ENCODE measurements at places on chromosomes 6 and 20. TPM values are rescaled to one million over a fixed set of nuclear protein-coding genes. Genes with fewer than 3 reads are reported as not detected.

DNA sequence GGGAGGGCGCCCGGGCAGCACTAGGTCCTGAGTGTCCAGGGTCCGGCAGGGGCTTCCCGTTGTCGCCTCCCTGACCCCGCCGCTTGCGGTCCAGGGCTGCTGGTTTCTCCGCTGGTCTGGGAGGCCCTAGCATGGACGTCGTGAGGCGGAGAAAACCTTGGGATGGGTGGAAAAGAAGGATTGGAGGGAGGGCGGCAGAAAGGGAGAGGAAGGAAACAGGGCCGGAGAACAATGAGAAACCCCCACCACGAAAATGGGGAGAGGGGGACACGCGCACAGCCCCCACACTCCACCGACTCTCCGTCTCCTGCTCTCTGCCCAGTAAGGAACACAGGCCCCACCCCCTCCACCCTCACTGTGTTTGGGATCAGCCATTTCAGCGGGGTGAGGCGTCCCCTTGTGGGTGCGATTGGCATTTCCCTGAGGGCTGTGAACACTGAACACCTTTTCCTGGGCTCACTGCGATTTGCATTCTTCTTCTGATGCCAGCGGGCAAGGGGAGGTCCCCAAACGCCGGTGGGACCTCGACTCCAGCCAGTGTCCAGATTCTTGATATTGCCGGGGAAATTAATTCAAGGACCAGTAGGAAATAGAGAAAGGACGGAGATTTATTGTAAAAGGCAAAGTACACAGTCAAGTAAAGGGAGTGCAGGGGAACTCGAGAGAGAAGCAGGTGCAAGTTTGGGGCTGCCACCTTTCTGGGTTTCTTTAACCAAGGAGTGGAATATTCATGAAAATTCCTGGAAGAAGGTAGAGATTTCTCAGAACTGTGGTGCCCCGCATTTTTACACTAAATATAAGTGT is 3.3 kb upstream of the RAET1G start:
- peak; percentile 62 for DNase-seq

Gene TUBB2B
- 5.2 TPM for polyA plus RNA-seq

GRCh38 chr6:161951126-161951525 is 677.3 kb upstream of the AGPAT4 start:
- DNase-seq: no peak

Gene BTNL2
- polyA plus RNA-seq: not detected

DNA sequence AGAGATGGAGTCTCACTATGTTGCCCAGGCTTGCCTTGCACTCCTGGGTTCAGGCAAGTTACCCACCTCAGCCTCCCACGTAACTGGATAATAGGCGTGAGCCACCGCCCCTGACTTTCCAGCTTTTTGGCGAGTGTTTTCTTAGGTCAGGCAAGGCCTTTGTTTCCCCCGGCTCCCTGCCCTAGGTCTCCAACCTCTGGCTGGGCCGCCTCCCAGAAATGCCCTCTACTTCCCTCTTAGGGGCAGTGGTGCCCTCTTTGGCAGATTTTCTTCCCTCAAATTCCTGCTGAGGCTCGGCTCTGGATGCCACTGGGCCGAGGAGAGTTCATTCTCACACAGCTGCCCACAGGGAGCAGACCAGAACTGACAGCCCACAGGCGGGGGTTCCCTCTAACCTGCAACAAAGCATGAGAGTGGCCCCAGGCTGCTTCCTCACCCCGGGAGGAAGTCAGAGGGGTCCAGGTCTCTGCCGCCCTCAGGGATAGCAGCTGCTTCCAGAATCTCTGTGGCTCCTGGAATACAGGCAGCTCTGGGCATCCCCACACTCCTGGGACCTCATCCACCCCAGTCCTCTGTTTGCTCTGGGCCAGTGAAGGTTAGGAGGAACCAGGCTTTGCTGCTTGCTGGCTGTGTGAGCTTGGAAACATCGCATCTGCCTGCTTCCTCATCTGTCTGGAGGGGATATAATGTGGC is 56.5 kb downstream of the TCP11 start:
- no peak for DNase-seq

Gene PCK1
- not detected for polyA plus RNA-seq

DNA sequence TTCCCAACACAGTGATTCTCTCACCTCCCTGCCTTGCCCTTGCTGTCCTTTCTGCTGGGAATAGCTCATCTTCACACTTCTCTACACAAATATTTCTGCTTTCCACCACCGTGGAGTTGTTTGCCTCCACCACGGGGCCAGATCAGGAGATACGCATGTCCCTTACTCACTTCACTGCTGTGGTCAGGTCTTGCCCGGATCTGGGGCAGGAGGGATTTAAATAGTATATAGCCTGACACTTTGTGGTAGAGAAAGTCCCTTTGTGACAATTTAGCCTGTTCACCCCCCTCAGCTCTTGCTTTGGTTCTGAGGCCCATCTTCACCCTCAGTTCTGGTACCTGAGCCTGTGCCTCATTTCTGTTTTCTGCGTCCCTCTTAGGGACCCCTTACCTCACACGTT is 92.6 kb upstream of the PREP start:
- DNase-seq: no peak

DNA sequence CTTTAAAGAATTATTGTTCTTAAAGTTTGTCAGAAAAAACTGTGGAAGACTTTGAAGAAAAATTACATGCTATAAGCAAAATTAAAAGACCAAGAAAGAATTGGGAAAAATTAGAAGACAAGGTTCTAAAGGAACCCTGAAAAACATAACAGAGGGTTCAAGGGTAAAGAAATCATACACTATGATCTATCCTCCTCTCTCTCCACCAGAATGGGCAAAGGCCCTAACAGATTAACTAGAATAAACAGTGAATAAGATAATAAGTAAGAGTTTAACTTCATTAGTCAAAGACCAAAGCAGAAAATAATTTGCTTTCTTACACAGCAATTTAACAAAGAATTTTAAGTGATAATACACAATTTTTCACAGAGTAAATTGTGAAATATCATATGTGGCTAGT is 201.2 kb upstream of the PDE10A start:
- DNase-seq: no peak

GRCh38 chr6:34646714-34647113 is 49.9 kb downstream of the ILRUN start:
- no peak for DNase-seq

DNA sequence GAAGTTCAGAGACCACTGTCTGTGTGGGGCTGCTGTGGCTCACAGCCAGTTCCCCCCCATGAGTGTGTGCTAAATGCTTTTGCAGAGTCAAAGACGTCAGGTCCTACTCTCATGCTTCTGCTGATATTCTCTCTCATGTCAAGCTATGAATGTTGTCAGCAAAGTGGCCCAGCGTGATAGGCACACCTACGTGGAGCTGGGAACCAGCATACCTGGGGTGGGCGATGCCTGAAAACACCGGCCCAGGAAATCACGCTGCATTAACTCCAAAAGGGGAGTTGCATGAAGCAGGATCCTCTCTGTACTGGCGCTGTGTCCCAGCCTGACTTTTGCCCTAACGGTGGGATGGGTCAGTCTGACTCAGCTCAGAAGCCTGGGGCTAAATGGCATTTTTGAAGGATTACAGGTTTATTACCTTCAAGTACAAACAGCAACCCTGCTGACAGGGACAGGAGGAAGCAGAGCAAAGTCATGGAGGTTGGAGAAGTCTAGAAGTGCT is 9.0 kb upstream of the MRPS10 start:
- peak; percentile 51 for DNase-seq

DNA sequence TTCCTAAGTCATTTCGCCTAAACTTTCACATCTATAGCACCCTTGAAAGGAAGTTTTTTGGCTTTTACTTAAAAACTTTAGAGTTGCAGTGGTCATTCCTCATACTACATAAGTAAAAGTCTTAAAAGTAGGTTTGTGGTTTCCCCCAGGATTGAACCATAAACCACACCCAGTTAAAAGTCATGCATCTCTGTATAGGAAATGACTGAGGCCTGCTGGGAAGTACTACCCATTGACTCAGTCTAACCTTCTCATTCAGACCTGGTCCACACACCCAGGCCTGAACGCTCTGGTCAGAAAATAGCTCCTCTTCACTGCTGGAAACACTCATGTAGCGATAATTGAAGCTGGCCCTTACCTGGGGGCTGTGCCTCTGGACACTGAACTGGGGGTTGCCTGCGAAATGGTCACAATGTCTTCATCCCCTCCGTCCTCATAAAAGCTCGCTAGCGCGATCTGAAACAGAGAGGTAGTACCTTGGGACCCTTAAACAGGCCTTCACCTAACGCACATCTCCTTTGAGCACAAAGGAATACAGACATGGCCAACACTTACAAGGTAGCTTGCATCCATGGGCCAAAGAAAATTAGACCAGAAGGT is 2.6 kb downstream of the NSFL1C start:
- DNase-seq: no peak

- no peak for DNase-seq
Measured at GRCh38 chr6:137880746-137881521, 13.9 kb downstream of the TNFAIP3 start.

Gene PPT2
- 13.7 TPM for polyA plus RNA-seq

- no peak for DNase-seq
Measured at GRCh38 chr6:65667916-65668656, 38.9 kb downstream of the EYS start.

GRCh38 chr20:37375227-37375626 is 29.3 kb downstream of the SRC start:
- no peak for DNase-seq

Data from fibroblast of lung (primary cell).